ENCODE measurements at places on chromosomes 1 and 21.

GRCh38 chr21:33947451-33948095 lies 32.0 kb upstream of the ATP5PO start:
- DNase-seq = peak; percentile 71

GRCh38 chr1:63829349-63830327 lies 55.8 kb downstream of the ROR1 start:
- DNase-seq = no peak

GRCh38 chr1:43197343-43198127 lies 25.4 kb downstream of the CFAP57 start:
- no peak for DNase-seq

GRCh38 chr1:206557636-206558473 lies 50.5 kb downstream of the RASSF5 start:
- no peak for DNase-seq

GRCh38 chr1:41580520-41581172 lies 96.2 kb upstream of the EDN2 start:
- no peak for DNase-seq

GRCh38 chr1:91621360-91621759 lies 120.7 kb downstream of the CDC7 start:
- no peak for DNase-seq

GRCh38 chr1:95312181-95312580 lies 78.2 kb downstream of the RWDD3 start:
- no peak for DNase-seq

GRCh38 chr1:90344963-90345730 lies 350.2 kb downstream of the ZNF326 start:
- no peak for DNase-seq

Data from stimulated activated CD4-positive, alpha-beta T cell treated with anti-CD3 and anti-CD28 coated beads, Interleukin-2, amount 100 ng/mL, for 48 hours (primary cell).